ENCODE measurements at places on chromosomes 16 and 17. TPM values are rescaled to one million over a fixed set of nuclear protein-coding genes. Genes with fewer than 3 reads are reported as not detected.

Gene STX1B
- 0.92 TPM for total RNA-seq

Gene MEAK7
- total RNA-seq: 15.6 TPM

Gene CHMP6
- 22.5 TPM for total RNA-seq

Gene TNFSF12
- 18.0 TPM for total RNA-seq
